ENCODE measurements at places on chromosomes 2 and 18.

- no peak for ATAC-seq
Measured at GRCh38 chr2:105627534-105627933, 117.2 kb upstream of the NCK2 start.

DNA sequence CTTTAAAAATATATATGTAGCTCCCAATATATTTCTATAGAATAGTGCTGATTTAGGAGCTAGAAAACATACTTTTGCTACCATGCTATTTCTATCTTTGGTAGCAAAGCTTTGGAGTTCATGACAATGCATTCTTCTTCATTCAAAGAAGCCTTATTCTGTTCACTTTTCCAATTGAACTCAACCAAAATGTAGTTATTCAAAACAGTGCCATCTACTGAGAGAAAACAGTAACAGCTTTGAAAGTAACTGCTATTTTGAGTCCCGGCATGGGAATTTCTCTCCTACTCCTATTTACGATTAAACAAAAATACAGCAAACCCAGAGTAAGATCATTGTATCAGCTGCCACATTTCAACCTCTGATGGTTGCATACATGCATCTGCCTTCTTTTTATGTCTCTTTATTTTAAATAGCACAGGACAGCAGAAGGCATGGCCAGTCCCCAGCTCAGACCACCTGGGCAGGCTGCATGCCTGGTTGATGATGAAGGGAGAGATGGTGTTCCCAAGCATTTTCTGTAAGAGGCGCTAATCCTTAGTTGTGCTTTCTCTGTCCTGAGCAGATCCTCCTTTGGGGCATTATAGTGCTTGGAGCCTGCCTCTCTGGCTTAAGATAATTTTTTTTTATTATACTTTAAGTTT is 69.7 kb upstream of the SULT1C3 start:
- ATAC-seq: no peak

- ATAC-seq: no peak
Measured at GRCh38 chr18:75309564-75309963, 99.0 kb downstream of the TSHZ1 start.

- ATAC-seq: no peak
Measured at GRCh38 chr18:50169149-50169548, 25.8 kb downstream of the MYO5B start.

DNA sequence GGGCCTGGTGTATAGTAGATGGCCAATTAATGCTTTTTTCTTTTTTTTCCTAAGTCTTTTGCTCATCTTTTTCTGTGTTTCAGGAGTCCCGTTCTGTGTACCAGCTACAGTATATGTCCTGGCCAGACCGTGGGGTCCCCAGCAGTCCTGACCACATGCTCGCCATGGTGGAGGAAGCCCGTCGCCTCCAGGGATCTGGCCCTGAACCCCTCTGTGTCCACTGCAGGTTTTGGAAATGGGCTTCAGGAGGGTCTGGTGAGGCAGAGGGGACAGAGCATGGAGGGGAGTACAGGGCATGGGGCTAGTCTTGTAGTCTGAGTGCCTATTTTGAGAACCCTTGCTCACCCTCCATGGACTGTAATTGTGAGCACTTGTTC is 14.1 kb downstream of the PTPN18 start:
- ATAC-seq: no peak

- no peak for ATAC-seq
Measured at GRCh38 chr2:237448626-237449025, 34.7 kb upstream of the COL6A3 start.

- no peak for ATAC-seq
Measured at GRCh38 chr2:223916181-223916920, 28.8 kb downstream of the WDFY1 start.

DNA sequence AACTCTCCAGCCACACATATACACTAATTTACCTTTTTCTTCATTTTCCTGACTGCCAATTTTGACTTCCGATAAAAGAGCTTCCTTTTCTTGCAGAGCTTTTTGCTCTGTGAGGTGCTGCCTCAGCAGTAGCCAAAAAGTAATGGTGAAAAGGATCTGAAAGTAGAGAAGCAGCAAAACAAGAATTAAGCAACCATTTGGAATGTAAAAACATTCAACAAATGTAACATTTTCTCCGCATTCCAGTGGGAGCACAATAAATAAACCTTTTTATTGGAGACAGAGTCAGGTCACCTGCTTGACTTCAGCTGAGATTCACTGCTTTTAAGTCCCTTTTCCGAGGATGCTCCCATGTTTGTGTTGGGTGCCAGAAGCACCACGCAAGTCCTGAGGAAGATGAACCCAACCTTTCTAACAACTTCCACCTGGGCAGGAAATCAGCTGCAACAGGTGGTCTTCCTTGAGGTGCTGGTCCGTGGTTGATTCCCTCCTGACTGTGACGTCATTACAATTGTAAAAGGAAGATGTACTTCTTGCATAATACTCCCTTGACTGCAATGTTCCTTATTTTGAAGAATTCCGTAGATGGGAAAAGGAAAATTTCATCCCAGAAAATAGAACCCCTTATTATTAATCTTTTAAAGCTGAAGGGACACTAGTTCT is 265.5 kb downstream of the NAPG start:
- ATAC-seq: no peak

DNA sequence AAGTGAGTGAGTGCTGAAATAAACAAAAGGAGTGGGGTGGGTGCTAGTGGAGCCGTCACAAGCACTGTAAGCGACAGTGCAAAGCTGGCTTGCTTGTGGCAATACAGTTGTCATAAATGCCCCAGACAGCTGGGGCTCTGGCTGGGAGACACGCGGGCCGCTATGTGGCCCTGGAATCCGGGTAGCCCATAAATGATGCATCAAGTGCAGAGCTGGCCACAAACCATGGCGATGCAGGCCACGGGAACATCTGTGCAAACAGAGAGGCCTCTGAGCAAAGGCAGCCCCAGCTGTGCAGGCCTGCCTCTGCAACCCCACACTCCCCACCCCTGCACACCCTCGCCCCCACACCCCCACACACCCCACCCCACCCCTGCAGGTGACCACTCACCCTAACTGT is 349.2 kb upstream of the ID2 start:
- no peak for ATAC-seq

DNA sequence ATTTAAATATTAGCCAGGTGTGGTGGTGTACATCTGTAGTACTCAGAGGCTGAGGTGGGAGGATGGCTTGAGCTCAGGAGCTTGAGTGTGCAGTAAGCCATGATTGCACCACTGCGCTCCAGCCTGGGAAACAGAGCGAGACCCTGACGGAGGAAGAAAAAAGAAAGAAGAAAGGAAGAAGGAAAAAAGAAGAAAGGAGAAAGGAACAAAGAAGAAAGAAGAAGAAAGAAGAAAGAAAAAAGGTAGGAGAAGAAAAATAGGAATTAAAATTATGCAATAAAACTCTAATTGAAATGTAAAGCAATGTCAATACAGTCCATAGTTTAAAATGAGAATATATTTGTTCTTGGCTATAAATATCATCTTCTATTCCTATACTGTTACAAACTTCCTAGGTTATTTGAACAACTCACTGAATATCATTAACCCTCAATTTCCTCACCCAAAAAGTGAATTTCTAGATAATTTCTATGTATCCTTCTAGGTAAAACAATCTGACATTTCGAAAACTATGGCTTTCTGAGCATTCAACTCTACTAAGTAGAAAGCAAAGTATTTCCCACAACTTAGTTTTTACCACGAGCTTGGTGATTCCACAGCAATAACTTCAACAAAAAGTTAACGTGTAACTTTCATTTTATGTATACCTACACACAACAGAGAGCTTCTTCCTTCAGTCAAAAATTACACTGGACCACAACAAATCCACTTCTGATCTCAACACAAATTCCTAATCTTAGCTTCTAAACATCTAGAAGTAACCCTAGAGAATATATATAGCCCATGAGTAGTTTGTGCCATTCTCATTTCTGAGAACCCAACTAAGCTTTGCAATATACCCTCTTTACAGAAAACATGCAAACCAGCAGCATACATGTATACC is 19.7 kb downstream of the LPIN2 start:
- ATAC-seq: no peak

DNA sequence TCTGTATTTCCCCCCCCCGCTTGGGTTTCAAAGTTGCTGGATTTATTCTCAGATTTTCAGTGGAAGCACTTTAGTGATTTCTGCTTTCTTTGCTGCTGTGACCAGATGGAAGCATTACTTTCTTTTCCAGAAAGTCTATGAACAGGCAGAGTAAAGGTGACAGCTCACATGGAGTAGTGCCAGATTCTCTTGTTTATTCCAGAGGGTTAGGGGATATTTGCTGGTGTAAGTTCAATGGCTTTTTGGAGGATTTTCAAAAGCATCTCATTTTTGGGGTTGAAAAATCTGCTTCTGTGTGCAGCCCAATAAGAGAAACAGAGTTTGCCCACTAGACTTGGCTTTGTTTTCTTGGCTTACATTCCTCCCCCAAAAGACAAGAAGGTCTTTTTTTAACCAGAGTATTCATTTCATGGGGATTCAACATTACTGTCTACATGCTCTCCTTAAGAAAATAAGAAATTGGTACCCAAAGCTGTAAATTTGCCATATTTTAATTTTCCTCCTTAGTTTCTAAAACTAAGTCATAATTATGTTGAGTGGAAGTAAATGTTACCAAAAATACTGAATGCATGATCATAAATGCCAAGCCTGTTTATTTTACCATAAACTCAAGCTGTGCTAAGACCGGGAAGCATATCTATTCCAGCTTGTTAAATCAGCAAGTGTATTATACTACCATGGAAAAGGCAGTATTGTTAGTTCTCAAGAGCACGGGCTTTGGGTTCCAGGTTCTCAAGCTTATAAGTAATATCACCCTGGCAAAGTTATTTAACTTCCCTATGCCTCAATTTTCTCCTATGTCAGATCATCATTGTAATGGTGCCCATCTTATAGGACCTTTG is 557.2 kb downstream of the CPS1 start:
- ATAC-seq: no peak

- ATAC-seq: no peak
Measured at GRCh38 chr2:49251766-49252165, 97.5 kb upstream of the FSHR start.

GRCh38 chr2:111675419-111676194 is 208.4 kb downstream of the ANAPC1 start:
- peak; percentile 49 for ATAC-seq

DNA sequence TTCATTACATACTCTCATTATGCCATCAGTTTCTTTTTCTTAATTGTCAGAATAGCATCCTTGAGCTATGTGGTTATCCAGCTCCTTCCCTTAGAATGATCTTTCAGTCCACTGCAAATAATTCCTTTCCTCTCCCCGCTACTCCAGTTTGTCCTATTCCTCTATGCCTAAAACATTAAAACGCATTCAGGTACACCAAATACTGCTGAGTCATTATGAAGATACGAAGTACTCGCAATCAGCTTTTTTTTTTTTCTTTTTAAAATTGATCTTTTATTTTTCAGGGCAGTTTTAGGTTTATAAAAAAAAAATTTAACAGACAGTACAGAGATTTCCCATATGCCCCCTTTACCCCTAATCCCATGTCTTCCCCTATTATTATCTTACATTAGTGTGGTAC is 164.8 kb upstream of the TMEM200C start:
- ATAC-seq: no peak
